DMS79 (cell line): ENCODE measurements at places on chromosomes 6 and 20.

DNA sequence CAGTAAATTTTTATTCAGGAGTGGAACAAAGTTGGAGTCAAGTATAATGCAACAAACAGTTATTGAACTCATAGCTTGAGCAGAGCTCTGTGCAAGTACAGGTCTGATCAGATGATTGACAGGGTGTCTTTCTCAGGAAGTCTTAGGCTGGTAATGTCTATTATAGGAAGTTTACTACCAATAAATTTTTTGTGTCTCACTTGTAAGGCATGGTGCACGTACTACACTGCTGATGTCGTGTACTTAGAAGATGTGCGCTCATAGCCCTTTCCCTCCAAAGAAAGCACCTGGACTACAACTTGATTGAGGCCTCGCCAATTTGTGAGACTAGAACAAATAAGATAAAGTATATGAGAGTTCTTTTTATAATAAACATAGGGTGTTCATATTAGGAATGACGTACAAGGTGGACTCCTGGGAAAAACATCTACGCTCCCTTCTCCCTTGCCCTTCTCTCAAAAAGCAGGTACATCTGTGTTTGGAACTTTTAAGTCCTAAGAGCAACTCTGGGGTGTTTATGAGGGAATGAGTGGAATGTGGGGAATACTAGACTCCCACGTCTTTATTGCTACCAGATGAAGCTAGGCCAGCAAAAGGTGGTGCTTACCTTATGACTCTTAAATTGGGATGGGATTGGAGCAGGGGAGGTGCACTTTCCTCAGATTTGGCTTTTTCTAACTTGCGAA, 1.5 kb downstream of the NDUFAF5 start:
- DNase-seq, result no peak

DNA sequence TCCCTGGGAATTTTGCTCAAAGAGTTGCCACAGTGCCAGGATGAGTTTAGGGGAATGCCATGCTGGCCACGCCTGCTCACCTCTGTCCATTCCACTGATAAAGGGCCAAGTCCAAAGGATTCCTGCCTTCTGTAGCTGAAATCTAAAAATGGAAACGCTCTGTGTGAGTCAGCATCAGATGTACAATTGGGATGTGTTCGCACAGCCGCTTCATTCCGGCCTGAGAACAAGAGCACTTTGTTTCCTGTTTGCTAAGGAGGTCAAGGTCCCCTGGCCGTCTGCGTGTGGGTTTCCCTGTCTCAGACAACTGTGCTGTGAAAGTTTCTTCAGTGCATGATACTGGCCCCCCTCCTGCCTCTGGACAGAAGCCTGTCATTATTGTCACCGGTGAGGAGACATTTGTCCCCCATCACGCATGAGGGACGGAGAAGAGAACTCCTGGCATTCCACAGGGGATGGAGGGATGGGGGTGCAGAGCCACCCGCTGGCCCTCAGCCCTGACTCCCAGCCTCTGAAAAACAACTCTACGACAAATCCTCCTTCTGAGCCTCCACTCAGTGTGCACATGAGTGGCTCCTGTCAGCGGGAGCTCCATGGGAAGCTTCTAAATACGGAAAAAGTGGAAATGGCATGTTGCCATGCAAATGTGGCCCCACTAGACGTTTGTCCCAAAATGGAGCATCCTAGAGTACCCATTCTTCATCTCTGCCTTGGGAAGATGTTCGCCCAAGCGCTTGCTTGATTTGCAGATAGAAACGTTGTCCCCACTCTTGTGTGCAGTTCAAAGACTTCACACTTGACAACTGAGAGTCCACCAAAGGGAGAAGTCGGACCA, 143.5 kb upstream of the AFDN start:
- no peak for DNase-seq

DNA sequence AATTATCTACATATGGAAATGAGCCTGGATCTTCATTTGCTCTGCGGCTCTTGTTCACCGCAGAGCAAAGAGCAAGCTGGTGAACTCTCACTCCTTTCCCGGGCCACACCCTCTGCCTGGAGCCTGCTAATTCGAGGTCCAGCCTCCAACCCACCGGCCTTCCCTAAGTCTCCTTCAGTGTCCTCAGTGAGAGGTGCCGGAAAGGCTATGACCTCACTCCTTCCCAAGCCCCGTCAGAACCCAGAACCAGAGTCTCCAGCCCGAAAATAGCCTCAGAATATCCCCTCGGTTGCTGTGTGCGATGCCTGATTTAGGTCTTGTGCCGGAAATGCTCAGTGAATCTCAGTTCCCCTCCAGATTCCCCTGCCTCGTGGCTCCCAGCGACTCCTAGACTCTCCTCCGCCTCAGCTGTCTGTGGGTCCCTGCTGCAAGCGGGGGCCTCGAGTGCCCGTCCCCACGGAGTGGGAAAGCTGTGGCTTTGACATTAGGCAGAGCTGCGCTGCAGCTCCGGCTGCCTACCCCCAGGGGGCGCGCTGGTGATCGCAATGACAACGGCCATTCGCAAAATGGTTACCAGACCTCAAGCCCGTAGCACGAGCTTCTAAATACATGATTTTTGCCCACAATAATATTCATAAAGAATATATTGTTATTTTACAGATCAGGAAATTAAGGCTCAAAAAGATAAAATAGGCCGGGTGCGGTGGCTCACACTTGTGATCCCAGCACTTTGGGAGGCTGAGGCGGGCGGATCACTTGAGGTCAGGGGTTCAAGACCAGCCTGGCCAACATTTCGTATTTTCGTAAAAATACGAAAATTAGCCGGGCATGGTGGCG, 4.1 kb upstream of the BNIP5 start:
- no peak for DNase-seq

DNA sequence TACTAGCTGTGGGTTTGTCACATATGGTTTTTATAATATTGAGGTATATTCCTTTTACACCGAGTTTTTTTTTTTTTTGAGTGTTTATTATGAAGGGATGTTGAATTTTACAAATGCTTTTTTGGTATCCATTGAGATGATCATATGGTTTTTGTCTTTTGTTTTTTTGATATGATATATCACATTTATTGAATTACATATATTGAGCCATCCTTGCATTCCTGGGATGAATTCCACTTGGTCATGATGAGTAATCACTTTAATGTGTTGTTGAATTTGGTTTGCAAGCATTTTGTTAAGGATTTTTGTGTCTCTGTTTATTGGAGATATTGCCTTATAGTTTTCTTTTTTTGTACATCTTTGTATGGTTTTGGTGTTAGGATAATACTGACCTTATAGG, 3.3 kb upstream of the ZNF337 start:
- no peak for DNase-seq

DNA sequence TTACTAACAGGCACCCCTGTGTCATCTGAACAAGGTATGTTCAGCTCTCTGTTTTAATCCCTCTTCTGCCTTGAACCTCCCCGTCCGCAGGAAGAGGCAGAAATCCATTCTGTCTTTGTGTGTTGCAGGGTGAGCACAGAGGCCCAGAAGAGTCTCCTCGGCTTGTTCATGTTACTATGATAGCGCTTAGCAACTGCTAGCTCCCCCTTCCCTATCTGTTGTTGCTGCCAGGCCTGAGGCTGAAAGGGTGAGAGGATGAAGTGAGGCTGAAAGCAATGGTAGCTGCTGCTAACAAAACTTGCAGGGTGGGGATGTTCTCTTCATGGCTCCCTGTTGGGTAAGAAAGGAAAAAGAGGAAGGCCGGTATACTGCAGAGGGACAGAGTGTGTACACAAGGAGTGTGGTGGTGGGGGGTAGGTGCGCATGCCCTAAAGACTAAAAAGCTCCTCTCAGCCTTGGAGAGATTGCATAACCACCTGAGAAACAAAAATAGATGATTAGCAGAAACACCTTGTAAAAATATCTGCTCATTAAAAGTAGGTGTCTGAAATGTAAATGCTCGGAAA, 55.2 kb upstream of the CITED2 start:
- no peak for DNase-seq

DNA sequence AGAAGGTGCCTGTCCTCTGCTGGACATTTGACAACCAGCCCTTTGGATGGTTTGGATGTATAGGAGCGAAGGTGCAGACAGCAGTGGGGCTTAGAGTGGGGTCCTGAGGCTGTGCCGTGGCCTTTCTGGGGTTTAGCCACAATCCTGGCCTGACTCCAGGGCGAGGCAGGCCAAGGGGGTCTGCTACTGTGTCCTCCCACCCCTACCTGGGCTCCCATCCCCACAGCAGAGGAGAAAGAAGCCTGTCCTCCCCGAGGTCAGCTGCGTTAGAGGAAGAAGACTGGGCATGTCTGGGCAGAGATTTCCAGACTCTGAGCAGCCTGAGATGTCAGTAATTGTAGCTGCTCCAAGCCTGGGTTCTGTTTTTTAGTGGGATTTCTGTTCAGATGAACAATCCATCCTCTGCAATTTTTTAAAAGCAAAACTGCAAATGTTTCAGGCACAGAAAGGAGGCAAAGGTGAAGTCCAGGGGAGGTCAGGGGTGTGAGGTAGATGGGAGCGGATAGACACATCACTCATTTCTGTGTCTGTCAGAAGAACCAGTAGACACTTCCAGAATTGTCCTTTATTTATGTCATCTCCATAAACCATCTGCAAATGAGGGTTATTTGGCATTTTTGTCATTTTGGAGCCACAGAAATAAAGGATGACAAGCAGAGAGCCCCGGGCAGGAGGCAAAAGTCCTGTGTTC, 1.3 kb upstream of the CDKN1A start:
- DNase-seq, result peak; percentile 24

DNA sequence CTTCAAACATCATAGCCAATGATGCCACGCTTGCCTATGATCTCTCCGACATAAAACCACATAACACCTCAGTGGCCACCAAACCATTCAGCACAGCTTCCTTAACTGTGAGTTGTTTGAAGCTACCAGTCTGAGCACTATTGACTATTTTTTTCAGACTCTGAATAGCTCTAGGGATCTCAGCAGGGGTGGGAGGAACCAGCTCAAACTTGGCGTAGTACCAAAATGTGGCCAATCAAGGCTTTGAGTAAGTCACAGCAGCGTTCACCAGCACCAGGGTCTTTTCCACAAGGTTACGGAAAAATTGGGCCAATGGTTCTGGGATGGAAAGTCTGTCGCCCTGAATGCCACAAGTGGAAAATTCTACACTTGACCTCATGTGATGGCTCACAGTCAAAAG, 70.6 kb downstream of the SMPDL3A start:
- no peak for DNase-seq

DNA sequence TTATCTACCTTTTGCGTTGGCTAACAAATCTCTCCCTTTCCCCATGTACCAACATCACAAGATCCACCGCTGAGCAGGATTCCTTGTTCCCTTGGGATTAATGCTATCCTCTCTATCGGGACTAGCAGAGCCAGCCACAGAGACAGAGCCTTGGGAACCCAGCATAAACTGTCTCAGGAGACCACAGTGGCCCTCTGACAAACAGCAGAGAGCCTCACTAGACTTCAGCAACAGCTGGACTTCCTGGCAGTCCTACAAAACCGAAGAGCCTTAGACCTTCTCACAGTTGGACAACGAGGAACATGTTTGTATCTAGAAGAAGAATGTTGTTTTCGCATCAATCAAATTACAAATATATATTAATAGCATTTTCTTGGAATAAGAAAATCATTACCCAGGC, 39.6 kb upstream of the POU5F1 start:
- DNase-seq, result no peak

- peak; percentile 32 for DNase-seq
These were observed at the start of gene ZNF512B for GRCh38 chr20:63969838-63970713. Gene ZNF512B, minus strand, starts transcription at chr20:63969930. Its CDS starts 1,980 bp downstream, at chr20:63967950.

DNA sequence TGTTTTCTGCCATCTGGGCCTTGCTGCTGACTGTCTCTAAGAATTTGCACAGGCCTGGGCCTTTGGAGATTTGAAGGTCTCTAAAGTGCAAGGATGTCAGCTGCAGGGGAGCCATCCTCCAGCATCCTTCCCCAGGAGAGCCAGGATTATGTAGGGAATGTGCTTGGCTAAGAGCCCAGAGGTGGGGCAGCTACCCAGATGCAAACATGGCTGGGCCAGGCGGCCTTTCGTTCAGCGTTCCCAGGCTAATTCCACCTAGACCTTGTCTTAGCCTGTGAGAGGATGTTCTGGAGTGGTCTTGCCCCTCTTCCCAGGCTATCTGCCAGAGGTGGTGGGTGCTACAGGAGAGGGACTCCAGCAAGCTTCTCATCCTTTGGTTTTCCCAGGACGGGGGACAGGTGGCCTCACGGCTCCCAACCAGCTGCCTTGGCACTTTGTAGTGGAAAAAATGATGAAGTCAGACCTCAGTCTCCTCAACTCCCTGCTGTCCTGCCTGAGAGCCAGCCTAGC, 7.7 kb upstream of the PTGIS start:
- no peak for DNase-seq

GRCh38 chr6:113073611-113074191, 726.6 kb downstream of the RFPL4B start:
- no peak for DNase-seq

DNA sequence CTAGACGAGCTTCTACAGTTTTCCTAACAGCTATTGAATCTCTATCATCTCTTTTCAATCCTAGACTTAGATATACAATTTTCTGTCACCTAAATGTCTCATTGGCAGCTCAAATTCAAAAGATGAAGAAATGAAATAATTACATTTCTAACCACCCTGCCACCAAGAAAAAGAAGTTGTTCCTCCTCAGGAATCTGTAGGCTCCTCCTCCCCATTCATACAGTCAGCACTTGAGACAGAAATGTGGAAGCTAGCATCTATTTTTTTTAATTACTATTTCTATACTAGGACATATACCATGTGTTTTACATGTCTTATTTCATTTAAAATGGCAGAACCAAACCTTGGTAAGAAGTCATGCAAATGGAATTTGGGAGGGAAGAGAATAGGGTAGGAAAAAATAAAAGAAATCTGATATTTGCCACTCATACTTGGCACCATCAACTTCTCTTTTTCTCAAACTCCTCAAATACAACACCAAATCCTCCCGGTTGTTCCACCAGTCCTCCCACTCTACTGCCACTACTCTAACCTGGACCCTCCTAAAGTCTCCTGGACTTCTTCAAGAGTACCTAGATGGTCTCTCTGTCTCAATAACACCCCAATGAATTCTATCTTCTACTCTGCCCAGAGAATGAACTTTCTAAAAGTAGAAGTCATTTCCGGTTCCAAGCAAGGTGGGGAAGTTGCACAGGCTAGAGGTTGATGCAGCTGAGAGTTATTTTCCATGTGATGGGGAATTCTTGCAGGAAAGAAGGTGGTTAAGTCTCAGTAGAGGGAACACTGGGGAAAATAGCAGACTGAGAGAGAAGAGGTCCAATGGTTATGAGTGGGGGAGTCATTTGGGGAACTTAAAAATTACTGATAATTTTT, 54.1 kb downstream of the ATXN1 start:
- no peak for DNase-seq

DNA sequence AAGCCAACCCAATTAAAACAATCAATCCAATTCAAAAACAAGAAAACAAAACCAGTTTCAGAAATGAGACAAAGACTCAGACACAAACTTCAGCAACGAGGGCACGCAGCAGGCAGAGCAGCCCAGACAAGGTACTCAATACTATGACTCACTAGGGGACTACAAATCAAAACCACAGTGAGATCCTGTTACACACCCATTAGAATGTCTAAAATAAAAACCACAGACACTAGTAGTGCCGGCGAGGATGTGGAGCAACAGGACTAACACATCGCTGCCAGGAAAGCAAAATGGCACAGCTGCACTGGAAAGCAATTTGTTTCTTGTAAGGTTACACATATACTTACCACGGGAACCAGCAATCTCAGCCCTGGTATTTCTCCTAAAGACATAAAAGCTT, 28.4 kb upstream of the MAS1L start:
- peak; percentile 10 for DNase-seq

- DNase-seq, result no peak
These were observed 205.8 kb downstream of the TMEM242 start for GRCh38 chr6:157117431-157118095.

- DNase-seq, result peak; percentile 15
These were observed 1195.9 kb upstream of the MAP3K7 start for GRCh38 chr6:91782802-91783201.
